Forelimb muscle (tissue), 1 donor: ENCODE measurements at places on chromosomes 6 and 20.

DNA sequence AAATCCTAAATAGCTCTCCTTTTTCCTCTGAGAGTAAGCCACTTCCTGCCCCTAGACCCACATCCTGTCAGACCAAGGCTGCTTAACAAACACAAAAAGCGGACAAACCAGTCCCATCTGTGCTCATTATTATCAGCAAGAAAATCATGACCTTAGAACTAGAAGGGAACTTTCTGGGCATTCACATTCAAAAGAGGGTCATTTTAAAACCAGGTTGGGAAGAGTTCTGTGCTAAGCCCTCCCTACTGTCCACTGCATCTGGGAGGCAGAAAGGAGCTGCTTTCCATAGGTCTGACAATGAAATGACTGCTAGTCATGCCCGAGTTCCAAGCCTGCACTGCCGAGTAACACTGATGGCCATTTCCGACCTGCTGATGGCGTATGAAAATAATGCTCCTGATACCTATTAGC is 15.4 kb downstream of the EZR start:
- DNase-seq: no peak

DNA sequence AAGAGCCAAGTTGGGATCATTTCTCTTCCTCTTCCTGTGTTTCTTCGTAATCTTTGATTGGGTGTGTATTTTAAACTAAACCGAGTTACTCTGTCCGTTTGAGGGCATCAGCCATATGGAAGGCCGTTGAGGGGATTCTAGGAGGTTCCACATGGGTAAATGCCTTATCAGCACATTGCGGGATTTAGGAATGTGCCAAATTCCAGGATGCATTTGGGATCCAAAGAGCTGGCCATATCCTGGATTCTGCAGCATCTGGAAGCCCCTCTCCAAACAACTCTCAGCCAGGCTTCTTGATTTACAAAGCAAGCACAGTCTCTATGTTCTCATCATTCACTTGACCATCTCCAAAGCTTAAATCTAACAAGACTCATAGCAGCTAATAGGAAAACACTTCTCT is 67.6 kb upstream of the RIN2 start:
- no peak for DNase-seq

GRCh38 chr6:49531774-49532569 is 18.5 kb upstream of the C6orf141 start:
- peak; percentile 22 for DNase-seq

- DNase-seq: no peak
Observed at GRCh38 chr20:50356962-50357782, 153.0 kb upstream of the PTPN1 start.

GRCh38 chr20:49230021-49230420 is 10.8 kb downstream of the DDX27 start:
- no peak for DNase-seq

GRCh38 chr20:54234991-54235390 is 27.1 kb downstream of the PFDN4 start:
- DNase-seq: no peak

GRCh38 chr6:43776799-43777776 is 7.1 kb downstream of the VEGFA start:
- no peak for DNase-seq
